ENCODE measurements at places on chromosomes 13 and 19.

- DNase-seq: no peak
These were observed 7.7 kb upstream of the PROZ start for GRCh38 chr13:113150550-113151365.

GRCh38 chr19:4036576-4037300 is 29.2 kb downstream of the PIAS4 start:
- DNase-seq: no peak

- no peak for DNase-seq
These were observed 17.9 kb downstream of the SLC25A42 start for GRCh38 chr19:19081642-19082151.

GRCh38 chr19:53989600-53990533 is 1.6 kb upstream of the CACNG6 start:
- no peak for DNase-seq
